Activated T-helper 1 cell treated with anti-CD3 and anti-CD28 coated beads, Interleukin-2, amount 50 U/mL, for 16 hours (primary cell): ENCODE measurements at places on chromosomes 2 and 18.

DNA sequence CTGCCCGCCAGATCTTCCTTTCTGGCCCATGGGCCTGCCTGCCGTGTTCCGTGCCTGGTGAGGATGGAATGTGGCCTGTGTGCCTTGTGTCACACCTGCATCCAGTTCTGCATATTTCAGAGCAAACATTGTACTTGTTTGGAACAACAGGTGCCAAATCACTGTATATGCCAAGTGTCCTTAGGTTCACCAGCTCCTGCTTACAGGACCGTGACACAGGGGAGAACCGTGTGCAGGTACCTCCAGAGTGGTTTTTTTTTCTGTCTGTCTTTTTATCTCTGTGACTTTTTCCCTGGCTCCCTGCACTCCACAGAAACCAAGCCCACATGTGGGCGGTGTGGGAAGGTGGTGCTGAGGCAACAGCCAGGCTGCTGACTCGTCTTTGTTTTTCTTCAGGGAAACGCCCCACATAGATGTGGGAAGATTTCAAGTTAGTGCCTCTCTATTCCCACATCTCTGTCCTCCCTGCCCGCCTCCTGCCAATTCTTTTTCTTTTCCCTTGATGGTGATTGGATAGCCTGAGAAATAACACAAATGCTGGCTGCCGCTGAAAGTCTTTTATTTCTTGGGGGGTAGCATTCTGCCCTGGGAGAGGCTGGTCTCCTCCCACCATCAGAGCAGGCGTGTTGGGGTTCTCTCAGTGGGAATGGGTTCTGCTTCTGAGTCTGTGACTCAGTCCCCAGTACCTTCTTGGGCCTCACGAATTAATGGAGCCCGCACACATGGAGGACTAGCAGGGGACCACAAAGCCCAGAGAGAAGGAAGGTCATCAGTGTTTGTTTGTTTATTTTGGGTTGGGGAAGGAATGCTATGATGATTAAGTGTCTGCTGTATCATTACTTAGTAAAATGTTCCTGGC, 21.4 kb downstream of the GRHL1 start:
- no peak for DNase-seq

DNA sequence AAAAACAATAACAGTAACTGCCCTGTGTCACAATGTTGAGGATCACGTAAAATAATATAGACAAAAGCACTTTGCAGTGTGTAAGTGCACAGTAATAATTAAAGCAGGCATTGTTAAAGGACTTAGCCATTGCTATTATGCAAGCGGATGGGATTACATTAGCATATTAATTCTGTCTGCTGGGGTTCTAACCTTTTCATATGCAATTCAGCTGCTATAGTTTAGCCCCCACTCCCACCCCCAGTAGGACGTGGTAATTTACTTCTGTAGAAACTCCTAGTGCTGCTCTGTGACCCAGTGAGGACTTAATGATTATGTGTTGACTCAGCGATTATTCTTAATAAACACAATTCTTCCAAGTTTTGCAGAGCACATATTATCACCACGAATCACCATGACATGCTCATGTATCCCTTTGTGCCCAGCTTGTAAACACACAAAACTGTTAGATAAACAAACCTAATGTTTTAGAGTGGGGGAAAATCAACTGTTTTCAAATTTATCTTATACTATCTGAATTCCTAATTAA, 5.1 kb upstream of the ADAM23 start:
- DNase-seq, result no peak

DNA sequence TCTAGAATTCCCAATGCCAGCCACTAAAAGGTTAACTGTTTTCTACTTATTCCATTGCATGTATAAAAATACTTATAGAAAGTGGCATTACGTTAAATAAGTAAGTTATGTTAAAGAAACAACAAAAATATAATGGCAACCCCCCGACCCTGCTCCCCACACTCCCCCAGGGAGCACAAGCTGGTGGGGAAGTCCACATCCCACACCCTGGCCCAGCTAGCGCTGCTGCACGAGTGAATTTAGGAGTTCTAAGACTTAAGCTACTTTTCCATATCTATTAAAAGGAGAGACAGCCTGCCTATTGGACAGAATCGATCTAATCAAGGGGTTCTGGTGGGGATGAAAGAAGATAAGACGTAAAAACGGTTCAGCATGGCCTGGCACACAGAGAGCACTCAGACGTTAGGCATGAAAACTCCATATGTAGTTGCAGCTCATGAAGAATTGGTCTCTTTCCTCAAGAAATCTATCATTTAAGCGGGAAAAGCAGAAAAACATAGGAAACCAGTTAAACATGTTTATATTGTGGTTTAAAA, 16.6 kb downstream of the HJURP start:
- no peak for DNase-seq

- no peak for DNase-seq
Measured at GRCh38 chr18:2197946-2198345, 373.4 kb downstream of the METTL4 start.

GRCh38 chr18:13480571-13481255, 245.6 kb downstream of the FAM210A start:
- DNase-seq, result no peak

DNA sequence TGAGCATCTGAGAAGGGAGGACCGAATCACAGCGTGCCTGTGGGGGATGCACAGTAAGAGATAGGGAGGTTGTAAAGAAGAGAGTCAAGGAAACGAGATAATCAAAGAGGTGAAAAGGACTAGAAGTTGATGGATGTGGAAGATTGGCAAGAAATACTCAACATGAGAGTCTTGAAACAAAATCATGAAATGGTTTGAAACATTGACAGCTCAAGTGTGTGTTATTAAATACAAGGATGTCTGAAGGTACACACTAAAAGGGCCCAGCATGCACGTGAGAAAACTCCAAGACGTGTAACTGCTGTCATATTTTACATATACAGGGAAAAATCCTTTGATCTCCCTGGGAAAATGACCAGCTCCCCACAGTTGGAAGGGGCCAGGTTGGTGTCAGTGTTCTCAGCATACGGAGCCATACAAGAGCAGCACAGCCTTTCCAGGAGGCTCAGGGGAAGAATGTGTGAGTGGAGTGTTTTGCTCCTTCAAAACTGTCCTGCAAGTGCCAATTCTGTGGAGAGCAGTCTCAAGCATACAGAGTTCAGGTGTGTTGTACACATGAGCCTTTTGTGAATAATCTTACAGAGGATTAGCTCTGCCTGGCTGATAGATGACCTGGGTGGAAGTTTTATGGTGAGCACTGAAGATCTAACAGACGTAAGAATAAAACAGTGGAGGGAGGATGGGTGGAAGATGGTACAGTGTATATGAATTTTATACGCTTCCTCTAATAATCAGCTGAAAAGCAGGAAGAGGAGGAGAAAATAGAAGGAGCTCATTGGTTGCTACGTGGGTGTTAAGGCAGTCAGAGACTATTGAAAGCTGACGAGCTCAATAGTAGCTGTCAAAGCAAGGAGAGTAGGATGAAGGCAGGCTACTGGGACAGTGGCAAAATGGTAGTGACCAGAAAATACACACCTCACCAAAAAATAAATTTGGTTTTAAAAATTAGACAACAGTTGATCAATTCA, 126.8 kb downstream of the ATP9B start:
- DNase-seq, result no peak

DNA sequence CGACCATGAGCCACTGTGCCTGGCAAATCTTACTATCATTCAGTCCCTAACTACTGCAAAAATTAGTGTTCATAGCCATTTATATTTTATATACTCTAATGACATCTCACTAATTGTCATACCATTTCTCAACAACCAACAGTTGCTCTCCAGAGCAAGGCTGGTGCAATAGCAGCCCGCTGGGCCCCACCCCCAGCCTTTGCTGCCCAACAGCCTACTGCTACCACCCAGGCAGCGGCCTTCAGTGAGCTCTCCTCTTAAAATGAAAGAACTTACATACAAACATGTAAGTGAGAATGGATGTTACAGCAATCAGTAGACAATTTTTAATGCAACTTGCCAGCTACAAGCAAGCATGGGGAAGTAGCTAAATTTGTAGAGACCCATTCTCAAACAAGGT, 90.5 kb downstream of the HNRNPLL start:
- DNase-seq, result no peak

GRCh38 chr2:110101280-110101844, 14.3 kb downstream of the MALL start:
- DNase-seq, result no peak

DNA sequence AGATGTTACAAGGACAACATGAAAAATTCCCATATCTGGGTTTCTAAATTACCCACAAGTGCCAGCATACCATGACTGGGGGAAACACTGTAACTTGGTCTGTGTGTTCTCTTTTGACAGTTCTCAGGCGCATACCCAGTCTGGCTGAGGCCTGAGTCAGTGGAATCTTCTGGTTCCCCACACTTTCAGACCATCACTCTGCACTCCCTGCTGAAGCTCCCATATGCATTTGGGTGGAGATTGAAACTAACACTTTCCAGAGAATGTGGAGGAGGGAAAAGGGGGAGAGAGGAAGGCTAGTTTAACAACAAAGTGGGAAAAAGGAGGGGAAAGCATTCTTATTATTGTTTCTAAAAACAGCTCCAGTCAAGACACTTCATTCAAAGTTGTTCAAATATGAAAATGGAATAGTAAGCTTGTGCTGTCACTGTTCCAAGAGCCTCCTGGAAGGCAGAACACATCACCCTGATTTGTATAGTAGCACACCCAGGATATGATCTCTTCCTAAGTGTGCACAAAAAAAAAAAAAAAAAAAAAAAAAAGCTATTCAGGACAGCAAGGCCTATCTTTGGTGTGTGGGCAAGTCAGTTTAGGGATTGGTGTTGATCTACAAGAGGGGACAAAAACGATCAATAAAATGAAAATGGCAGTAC, 48.1 kb upstream of the CTIF start:
- no peak for DNase-seq

GRCh38 chr18:5457462-5457957, 86.3 kb downstream of the EPB41L3 start:
- DNase-seq, result no peak

DNA sequence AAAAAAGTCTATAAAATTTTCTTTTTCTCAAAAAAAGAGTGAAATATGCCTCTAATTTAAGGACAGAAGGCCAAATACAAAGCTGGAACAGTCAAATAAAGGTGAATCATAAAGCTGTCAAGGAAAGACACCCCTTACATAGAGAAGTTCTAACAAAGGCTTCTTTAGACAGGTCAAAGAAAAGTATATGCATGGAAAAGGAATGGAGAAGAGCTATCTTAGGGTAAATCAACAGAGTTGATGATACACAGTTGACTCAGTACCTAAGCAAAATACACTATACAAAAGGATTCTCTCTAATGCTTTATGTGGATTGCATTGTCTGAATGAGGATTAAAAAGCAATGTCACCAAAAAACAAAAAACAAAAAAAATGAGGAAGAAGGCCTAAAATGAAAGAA, 214.8 kb downstream of the TXNL1 start:
- DNase-seq, result no peak

GRCh38 chr2:31353179-31353578, 61.4 kb downstream of the XDH start:
- DNase-seq, result no peak

DNA sequence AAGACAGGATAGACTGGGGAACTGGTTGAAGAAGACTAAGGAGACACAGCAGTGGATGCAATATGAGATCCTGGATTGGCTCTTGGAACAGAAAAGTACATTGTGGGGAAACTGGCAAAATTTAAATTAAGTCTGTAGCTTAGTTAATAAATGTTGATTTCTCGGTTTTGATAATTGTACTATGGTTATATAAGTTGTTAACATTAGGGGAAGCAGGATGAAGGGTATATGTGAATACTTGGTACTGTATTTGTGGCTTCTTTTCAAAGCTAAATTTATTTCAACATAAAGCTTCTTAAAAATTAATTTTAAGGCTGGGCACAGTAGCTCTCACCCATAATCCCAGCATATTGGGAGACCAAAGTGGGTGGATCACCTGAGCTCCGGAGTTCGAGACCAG, 103.8 kb downstream of the TMEM17 start:
- no peak for DNase-seq

GRCh38 chr2:85905187-85905666, 16.4 kb upstream of the ST3GAL5 start:
- DNase-seq, result no peak

DNA sequence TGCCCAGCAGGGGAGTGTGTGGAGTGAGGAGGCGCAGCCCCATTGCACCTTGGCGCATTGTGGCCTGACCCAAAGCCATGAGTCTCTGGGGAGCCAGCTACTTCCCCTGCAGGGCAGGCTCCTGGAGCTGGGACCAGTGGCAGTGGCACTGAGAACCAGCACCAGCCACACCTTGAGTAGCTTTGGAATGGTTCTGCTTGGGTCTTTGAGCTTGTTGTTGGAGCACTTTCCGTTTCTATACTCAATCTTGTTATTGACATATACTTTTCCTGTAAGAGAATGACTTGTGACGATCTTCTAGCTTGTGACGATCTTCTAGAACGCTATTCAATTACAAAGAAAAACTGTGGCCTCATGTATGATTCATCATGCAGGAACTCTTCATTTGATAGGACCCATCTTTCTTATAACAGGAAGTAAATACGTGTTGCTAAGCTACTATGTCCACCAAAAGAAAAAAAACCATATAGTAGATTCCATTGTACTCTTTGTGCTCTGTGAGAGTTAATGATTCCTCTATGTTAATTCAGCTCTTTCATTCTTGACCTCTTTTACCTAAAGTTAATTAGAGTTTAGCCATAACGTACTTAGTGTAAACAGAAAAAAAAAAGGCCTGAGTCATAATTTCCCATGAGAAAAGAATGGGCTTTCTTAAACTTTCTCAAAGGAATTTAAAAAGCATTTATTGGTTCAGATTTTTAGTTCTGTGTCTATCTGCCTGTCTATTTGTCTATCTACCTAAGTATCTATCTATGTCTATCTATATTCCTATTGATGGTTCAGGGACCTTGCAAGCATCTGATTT, 113.1 kb downstream of the GATA6 start:
- no peak for DNase-seq

- no peak for DNase-seq
Measured at GRCh38 chr2:108236676-108237335, 3.0 kb upstream of the SULT1C3 start.

DNA sequence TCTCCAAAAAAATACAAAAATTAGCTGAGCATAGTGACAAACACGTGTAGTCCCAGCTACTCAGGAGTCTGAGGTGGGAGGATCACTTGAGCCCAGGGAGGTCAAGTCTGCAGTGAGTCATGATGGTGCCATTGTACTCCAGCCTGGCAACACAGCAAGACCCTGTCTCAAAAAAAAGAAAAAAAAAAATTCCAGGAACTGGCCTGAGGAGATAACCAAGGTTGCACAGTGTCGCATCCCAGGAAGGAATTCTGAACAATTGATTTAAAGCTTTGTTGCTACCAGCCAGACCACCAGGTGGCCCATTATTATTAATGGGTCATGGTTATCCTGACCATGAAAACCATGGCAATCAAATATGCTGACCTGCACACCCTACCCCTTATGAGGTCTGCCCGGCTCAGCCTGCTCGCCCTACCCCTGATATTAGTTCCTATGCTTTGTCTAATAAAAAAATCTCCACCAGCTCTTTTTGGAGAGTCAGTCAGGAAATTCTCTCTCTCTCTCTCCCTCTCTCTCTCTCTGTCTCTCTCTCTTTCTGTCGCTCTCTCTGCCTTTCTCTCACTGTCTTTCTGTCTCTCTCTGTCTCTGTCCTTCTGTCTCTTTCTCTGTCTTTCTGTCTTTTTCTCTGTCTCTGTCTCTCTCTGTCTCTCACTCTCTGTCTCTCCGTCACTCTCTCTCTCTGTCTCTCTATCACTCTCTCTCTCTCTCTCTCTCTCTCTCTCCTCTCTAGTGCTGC, 73.7 kb downstream of the NCAPH start:
- DNase-seq, result no peak

GRCh38 chr18:55235094-55235461, 275.8 kb upstream of the CCDC68 start:
- DNase-seq, result no peak
